ENCODE measurements at places on chromosomes 13 and 19. TPM values are rescaled to one million over a fixed set of nuclear protein-coding genes. Genes with fewer than 3 reads are reported as not detected.

- DNase-seq, result no peak
Measured at GRCh38 chr13:32895296-32895695, 120.9 kb upstream of the KL start.

DNA sequence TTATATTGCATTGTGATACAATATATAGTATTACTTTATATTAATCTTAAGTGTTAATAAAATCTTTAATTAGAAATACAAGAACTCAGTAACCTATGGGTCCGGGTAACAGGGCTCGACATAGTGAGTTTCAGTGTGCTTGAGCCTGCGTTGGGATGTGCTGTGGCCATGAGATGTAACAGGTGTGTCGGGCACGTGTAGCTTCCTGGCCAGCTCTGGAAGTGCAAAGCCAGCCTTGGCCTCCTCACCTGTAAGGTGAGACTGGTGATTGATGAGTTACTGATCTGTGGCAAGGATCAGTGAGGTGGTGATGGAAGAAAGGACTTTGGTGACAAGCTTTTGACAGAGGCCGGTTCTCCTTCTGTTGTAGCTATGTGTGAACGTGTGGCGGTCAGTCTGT is 19.2 kb downstream of the ATP4B start:
- peak; percentile 34 for DNase-seq

DNA sequence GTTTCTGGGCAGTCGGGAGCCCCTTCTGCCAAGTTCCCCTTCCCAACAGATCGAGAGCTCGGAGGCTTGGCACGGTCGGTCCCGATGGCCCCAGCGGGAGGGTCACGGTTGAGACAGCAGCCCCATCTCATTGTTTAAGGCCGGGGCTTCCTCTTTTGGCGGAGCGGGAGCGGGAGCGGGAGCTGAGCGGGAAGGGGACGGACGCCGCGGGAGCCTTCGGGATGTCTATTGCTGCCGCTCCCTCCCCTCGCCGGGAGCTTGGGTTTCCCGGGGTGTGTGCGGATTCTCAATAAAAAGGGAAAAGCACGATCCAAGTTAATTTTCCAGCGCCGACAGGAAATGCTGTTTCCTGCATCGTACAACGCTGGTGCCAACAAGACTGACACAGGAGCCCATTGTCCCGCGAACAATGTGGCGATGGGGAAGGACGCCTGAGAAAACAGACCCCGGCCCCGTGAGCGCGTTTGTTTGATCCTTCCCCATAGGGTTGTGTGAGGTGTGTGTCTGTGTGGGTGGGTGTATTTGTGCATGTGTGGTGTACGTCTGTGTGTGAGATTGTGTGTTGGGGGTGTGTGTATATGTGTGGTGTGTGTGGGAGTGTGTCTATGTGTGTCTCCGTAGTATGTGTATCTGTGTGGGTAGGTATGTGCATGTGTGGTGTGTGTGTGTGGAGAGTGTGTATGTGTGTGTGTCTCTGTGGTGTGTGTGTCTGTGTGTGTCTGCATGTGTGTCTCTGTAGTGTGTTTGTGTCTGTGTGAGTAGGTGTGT is 36.3 kb upstream of the FLT1 start:
- peak; percentile 68 for DNase-seq

GRCh38 chr13:42380420-42381164 is 108.6 kb downstream of the AKAP11 start:
- DNase-seq, result no peak

GRCh38 chr13:61294467-61295191 is 121.0 kb downstream of the PCDH20 start:
- DNase-seq, result no peak

GRCh38 chr13:96415831-96416385 is 326.0 kb downstream of the HS6ST3 start:
- no peak for DNase-seq

DNA sequence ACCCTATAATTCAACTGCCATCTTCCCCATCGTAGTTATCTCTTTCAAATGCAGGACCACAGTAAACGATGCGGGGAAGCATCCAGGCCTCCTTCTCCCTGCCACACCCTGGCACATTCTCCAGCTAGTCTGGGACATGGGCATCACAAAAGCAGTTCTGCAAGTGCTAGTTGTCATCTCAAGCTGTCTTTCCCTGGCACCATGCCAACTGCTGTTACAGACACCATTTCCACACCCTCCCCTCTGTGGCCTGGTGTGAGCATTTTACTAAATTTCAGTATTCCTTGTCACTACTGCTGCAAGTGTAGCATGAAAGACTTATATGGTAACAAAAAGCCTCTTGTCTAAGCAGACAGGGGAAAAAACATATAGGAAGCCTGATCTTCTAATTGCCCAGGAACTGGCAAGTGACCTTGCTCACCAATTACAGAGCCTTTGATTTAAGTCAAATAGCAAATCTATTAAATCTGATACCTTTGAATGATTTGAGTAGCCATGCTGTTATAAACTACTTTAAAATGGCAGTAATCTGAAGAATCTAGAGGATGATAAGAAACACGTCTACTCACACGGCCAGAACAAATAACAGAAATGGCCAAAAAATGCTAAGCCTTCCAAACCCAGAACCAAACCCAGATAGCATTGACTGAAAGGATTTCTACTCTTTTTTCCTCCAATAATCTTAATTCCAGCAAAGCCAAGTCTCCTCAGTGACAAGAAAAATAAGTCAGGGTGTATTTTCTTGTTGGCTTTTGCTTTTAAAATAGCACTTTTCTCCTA is 179.0 kb downstream of the NUFIP1 start:
- DNase-seq, result no peak

DNA sequence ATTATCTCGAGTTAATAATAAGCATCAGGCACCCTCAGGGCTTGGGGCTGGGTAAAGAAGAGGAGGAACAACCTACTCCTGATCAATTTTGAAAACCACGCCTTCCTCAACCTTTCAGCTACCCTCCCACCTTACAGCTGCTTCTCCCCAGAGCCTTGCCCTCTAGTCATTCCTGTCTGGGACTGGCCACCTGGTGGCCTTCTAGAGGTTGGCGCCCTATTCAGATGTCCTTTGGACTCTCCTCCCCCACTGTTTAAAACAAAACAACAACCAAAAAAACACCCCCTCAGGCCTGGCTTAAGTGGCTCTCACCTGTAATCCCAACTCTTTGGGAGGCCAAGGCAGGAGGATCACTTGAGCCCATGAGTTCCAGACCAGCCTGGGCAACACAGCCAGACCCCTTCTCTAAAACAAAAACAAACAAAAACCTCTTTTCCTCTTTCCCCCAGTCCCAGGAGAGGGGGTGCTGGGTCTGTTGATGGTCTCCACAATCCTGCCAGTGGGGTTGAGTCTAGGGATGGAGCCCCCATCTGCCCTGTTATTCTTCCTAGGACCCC is 62.3 kb downstream of the CCDC70 start:
- DNase-seq, result no peak

DNA sequence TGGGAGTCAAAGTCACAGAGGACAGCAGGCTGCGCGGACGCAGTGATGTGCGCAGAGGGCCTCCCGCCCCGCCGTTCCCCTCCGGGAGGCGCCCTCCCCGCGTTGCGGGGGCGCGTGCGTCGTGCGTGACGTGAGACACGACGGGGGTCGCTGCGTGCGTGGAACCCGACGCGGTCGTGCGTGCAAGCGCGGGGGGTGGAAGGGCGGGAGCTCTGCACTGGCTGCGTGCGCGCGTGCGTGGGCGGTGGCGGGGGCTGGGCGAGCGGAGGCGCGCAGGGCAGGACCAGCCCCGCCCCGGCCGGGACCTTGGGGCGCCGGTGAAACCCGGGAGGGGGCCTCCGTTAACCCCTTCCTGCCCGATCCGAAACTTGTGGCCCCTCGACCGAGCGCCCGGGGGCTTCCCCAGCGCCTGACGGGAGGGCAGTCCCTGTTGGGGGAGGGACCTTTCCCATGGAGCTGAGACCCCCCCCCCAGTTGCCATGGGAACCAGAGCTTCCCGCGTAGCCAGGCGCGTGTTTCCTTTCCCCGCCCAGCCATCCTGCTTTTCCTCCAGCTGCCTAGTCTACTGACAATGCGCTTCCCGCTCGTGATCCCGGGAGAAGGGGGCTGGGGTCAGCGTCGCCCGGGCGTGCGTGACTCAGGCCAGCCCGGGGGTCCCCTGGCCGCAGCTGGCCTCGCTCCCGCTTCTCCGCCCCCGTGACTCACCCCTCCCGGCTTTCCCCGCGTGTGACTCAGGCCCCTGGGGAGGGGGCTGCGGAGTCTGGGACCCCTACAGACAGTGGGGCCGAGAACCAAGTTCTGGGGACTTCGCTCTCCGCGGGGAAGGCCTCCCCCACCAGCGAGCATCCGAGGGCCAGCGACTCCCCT is 7.3 kb upstream of the HOOK2 start:
- peak; percentile 93 for DNase-seq

DNA sequence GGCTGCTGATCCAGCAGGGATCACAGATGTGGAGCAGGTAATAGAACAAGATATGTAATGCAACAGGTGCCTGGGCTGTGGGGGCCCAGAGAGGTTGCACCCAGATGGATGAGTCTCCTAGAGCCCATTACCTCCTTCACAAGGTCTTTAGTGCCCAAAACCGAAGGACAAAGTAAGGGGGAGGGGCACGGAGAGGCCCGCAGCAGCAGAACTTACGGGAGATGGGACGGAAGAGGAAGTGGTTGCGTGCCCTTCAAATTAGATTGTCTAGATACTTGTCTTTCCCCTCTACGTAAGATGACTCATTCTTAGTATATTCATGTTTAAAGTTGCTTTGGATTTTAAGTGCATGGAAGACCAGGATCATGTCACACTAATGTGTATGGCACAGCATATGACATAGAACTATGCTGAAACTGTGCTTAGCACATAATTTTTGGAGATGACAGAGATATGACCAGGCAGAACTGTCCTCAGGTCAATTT is 5.7 kb upstream of the MRPS31 start:
- no peak for DNase-seq

- no peak for DNase-seq
Measured at GRCh38 chr19:5891938-5892771, 11.4 kb downstream of the NDUFA11 start.

GRCh38 chr13:113141601-113141970 is 16.9 kb upstream of the PROZ start:
- peak; percentile 44 for DNase-seq

DNA sequence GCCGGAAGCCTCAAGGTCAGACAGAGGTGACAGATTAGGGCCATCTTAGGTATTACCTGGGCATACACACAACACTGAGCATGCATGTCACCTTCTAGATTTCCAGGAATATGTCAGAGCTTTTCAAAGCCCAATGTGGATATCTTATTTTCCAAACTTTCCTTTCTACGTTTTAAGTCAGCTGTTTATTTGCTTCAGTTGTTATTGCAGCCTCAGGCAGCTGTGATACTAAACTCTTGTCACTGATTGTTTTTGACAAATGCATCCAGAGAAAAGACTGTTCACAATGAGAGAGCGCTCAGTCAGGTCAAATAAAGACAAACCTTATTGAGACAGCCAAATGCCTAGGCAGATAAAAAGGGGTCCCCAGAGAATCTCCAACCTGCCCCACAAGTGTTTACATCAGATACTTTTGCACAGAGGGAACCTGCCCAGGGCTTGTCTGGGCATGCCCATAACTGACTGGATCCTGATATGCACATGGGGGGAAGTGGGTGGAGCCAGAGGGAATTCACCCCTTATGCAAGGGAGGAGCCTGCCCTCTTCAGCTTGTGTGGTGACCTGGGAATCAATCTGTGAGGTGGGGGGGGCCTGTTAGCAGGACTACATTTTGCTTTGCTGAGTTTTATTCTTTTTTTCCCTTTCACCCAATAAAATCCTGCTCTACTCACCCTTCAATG is 28.5 kb downstream of the MED4 start:
- no peak for DNase-seq

GRCh38 chr19:21709464-21709863 is 57.9 kb downstream of the ZNF100 start:
- no peak for DNase-seq

DNA sequence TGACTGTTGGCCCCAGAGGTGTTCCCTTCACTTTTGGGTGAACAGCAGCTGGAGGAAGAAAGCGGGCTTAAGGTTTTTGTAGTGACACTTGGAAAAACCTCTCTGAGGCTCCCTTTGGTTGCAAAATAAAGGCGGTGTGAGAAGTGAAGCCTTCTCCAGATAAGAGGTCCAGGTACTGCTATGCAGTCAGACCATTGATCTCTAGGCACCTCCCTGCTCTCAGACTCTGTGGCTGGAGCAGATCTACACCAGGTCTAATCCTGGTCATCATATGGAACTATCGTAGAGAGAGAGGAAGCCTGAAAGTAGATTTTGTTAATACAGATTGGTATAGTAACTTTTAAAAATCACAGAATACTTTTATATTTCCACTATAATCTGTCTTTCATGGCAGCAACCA is 47.5 kb downstream of the MBNL2 start:
- no peak for DNase-seq

GRCh38 chr13:57820924-57821323 is 189.4 kb downstream of the PCDH17 start:
- no peak for DNase-seq

DNA sequence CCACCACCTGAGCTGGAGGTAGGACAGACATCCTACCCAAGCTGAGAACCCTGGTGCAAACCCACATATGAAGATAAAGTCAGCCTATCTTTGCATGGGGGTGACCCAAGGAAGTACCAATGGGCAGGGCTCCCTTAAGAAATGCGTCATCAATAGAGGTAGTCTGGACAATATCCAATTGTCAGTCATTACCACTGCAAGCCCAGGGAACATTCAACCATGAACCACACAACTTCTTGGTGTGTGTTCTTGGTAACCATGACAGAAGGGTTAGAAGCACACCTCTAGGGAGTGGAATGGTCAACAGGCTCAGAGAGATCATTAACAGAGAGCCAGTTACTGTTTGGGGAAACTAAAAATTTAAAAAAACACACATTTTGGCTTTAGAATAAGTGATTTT is 34.7 kb upstream of the DOCK9 start:
- DNase-seq, result no peak

Gene RNASEH2A
- 7.2 TPM for total RNA-seq

Gene POGLUT2
- 9.2 TPM for total RNA-seq

Gene ZNF490
- total RNA-seq, result 8.6 TPM

Gene NOTCH3
- 423 TPM for total RNA-seq

Gene RFXANK
- total RNA-seq, result 33.1 TPM

Data from aorta (tissue), 5 donors.